ENCODE measurements at places on chromosomes 3 and 15. TPM values are rescaled to one million over a fixed set of nuclear protein-coding genes. Genes with fewer than 3 reads are reported as not detected.

DNA sequence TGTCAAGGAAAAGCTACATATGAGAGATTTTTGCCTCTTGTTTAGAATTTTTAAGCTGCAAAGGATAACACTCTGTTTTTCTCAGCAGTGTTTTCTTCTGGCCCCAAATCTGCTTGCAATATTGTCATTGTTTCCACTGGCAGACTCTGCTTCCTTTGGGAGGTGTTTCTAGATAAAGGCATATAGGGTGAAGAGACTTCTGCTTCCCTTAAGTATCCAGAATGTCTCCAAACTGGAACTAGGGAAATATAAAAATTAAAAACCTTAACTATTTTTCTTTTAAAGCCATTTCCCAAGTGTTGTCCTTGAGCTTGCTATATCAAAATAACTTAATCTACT is 225.8 kb downstream of the CGGBP1 start:
- no peak overlapping the region for H3K27ac ChIP-seq
- no peaks in the 10 kb centered on the region for H3K36me3 ChIP-seq
- DNase-seq: no peak
- no peaks in the 10 kb centered on the region for H3K27me3 ChIP-seq

DNA sequence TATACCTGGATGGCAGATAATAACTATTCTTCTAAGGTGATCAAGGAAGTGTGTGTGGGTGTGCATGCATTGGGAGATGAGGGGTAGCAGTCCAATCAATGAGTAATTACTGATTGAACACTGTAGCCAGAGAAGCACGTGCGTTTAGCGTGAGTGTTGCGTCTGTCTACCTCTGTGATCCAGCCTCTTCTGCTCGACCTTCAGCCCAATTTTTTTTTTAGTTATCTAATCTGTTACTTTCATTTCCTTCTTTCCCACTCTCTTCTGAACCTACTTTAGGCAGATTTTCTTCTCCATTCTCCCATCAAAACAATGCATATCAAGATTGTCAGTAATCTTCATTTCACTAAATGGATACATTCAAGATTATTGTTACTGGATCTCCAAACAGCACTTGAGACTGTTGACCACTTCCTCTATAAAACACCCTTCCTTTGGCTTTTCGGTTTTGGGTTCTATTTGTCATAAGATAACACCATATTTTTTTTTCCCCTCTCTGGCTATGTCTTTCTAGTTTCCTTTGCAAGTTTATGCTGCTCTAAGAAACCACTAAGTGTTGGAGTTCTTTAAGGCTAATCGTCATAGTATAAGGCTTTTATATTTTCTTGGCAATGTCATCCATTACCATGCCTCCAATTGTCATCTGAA is 41.0 kb downstream of the MCTP2 start:
- H3K4me1 ChIP-seq: no peaks in the 10 kb centered on the region
- no peaks in the 10 kb centered on the region for H3K27me3 ChIP-seq
- no peak overlapping the region for H3K27ac ChIP-seq

The IP6K2 gene
- polyA plus RNA-seq: 58.8 TPM

DNA sequence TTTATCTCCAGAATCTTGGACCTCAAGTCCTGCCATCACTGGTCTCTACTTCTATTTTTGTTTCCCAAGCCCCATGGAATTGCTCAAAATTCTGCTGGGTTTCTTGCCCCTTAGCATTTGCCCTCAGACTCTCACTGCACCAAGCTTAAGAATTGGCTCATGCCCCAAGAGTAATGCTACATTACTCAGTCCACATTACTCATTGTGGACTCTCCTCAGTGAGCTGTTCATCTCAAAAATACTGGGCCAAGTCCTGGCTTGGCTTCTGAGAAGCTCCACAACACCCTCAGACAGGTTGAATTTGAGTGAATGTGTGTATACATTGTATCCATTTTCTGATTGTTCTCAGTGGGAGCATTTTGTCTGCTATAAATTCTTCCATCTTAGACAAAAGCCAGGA is 364.4 kb upstream of the ARHGEF26 start:
- H3K27me3 ChIP-seq: no peaks in the 10 kb centered on the region
- no peaks in the 10 kb centered on the region for H3K36me3 ChIP-seq
- no peaks in the 10 kb centered on the region for H3K4me1 ChIP-seq
- H3K27ac ChIP-seq: peak overlapping the region; percentile 27

GRCh38 chr3:181383760-181384159 is 328.0 kb upstream of the SOX2 start:
- no peak overlapping the region for H3K4me3 ChIP-seq
- H3K27me3 ChIP-seq: no peaks in the 10 kb centered on the region
- no peaks in the 10 kb centered on the region for H3K36me3 ChIP-seq
- no peaks in the 10 kb centered on the region for H3K4me1 ChIP-seq
- H3K27ac ChIP-seq: no peak overlapping the region

GRCh38 chr3:172102883-172103310 is 63.5 kb downstream of the FNDC3B start:
- H3K4me3 ChIP-seq: peak overlapping the region; percentile 70
- H3K36me3 ChIP-seq: no peaks in the 10 kb centered on the region
- DNase-seq: no peak
- H3K27me3 ChIP-seq: peaks cover 2% of the 10 kb centered on the region
- H3K27ac ChIP-seq: peak overlapping the region; percentile 91
- peaks cover 89% of the 10 kb centered on the region for H3K4me1 ChIP-seq

The TTBK2 gene
- polyA plus RNA-seq: 13.4 TPM

DNA sequence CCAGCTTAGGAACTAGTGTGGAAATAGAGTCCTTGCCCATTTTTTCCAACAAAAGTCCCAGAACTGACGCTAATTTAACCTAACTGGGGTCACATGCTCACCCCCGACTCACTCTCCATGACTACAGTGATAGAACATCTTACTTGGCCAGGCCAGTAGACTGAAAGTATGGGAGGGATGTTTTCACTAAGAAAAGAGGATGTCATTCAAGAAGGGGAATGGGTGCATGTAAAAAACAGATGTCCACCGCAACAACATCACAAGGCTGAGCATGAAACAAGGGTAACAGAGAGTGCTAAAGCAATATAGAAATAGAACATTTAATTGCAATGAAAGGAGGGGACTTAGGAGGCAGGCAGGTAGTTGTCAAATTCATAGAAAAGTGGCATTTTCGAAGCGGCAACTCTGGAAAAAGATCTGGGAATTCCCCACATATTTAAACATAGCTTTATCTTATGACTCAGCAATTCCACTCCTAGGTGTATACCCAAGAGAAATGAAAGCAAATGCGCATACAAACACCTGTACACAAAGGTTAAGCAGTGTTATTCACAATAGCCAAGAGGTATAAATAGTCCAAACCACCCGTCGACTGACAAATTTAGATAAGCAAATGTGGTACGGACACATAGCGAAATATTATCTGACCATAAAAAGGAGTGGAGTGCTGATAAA is 41.1 kb upstream of the UBE2E2 start:
- H3K27ac ChIP-seq: no peak overlapping the region
- H3K4me1 ChIP-seq: no peaks in the 10 kb centered on the region
- no peaks in the 10 kb centered on the region for H3K36me3 ChIP-seq
- DNase-seq: no peak
- H3K27me3 ChIP-seq: no peaks in the 10 kb centered on the region

The STOML1 gene
- polyA plus RNA-seq: 15.6 TPM

The TPM1 gene
- polyA plus RNA-seq: 5.4 TPM

GRCh38 chr3:98971169-98971681 is 69.7 kb upstream of the DCBLD2 start:
- H3K27me3 ChIP-seq: peaks cover 6% of the 10 kb centered on the region
- H3K4me1 ChIP-seq: no peaks in the 10 kb centered on the region
- DNase-seq: no peak
- no peak overlapping the region for H3K4me3 ChIP-seq
- no peak overlapping the region for H3K27ac ChIP-seq

The SI gene
- not detected for polyA plus RNA-seq

GRCh38 chr15:70098461-70099166 is 897 bp upstream of the TLE3 start:
- H3K4me3 ChIP-seq: peak overlapping the region; percentile 98
- DNase-seq: peak; percentile 30
- peaks cover 61% of the 10 kb centered on the region for H3K4me1 ChIP-seq
- H3K27ac ChIP-seq: peak overlapping the region; percentile 99

The GOLGA8T gene
- not detected for polyA plus RNA-seq

DNA sequence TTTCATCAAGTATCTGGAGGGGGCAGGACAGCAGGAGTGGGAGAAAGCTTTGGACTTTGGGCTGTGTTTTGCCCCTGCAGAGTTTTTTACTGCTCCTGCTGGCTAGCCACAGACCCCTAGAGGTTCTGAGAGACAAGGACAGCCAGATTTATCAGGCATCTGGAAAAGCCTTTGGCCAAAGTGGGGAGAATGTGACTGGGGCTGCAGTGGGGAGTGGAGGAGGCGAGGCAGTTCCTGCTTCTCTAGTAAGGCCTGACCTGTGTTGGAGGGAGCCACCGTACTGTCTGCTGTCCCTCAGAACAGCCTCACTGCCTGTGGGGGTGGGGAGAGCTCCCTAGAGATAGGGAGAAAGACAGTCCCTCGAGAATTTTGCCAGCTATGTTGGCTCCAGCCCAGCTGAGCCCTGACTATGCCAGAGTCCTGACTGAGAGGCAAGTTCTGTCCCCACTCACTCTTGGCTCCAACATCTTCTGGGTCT is 2.2 kb downstream of the ALPK3 start:
- H3K36me3 ChIP-seq: no peaks in the 10 kb centered on the region
- H3K27ac ChIP-seq: no peak overlapping the region
- H3K4me3 ChIP-seq: no peak overlapping the region
- DNase-seq: no peak

The C3orf49 gene
- not detected for polyA plus RNA-seq

- no peak overlapping the region for H3K27ac ChIP-seq
- H3K36me3 ChIP-seq: no peaks in the 10 kb centered on the region
- H3K4me1 ChIP-seq: peaks cover 18% of the 10 kb centered on the region
- no peak overlapping the region for H3K4me3 ChIP-seq
- DNase-seq: no peak
These were observed 17.9 kb upstream of the NRROS start for GRCh38 chr3:196621611-196622010.

The XCR1 gene
- polyA plus RNA-seq: not detected

The CCR9 gene
- polyA plus RNA-seq: not detected

GRCh38 chr3:52494886-52495495 is at the start of gene STAB1:
STAB1 (plus strand) TSS chr3:52495338; CDS start chr3:52495414, 76 bp downstream.
- H3K27me3 ChIP-seq: no peaks in the 10 kb centered on the region
- H3K36me3 ChIP-seq: no peaks in the 10 kb centered on the region
- H3K4me1 ChIP-seq: peaks cover 10% of the 10 kb centered on the region
- no peak for DNase-seq
- H3K27ac ChIP-seq: no peak within 1 kb of the TSS
- no peak within 1 kb of the TSS for H3K4me3 ChIP-seq

DNA sequence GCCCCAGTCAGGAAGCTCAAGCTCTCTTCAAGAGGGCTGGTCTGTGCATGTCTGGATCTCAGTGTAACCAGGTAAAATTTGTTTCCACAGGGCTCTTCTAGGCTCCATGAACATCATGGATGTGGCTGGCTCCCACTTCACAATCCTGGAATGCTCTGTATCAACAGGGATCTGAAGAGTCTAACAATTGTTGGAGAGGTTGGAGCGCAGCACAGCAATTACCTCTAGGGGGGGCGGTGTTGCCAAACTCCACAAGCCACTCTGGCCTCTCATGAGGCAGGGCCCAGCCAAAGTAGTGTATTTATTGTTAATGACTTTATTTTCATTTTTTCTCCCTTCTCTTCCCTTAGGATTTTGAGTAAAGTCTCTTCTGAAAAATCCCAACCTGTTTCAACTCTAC is 6.1 kb upstream of the EIF2B5 start:
- no peaks in the 10 kb centered on the region for H3K36me3 ChIP-seq
- H3K27ac ChIP-seq: no peak overlapping the region
- no peak for DNase-seq
- peaks cover 8% of the 10 kb centered on the region for H3K4me1 ChIP-seq
- no peaks in the 10 kb centered on the region for H3K27me3 ChIP-seq
- no peak overlapping the region for H3K4me3 ChIP-seq

The CLSTN2 gene
- polyA plus RNA-seq: not detected

DNA sequence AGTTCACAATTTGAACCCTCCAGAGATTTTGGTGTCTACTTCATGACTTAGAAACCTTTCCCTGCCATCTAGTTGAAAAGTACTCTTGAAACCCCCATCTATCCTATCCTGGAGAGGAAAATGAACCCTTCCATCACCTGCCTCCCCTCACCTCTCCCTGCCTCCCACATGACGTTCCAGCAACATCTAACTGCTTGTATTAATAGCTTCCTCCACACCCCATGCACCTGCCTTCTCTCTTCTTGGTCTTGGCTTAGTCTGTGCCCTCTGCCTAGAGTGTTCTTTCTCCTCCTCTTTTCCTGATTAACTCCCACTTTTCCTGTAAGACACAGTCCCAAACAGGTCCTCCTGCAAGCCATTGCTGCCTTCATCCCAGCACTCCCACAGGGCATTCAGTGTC is 107.8 kb downstream of the LIPC start:
- no peaks in the 10 kb centered on the region for H3K27me3 ChIP-seq
- peaks cover 6% of the 10 kb centered on the region for H3K36me3 ChIP-seq
- no peak for DNase-seq
- H3K27ac ChIP-seq: no peak overlapping the region

The TRIM42 gene
- polyA plus RNA-seq: not detected

DNA sequence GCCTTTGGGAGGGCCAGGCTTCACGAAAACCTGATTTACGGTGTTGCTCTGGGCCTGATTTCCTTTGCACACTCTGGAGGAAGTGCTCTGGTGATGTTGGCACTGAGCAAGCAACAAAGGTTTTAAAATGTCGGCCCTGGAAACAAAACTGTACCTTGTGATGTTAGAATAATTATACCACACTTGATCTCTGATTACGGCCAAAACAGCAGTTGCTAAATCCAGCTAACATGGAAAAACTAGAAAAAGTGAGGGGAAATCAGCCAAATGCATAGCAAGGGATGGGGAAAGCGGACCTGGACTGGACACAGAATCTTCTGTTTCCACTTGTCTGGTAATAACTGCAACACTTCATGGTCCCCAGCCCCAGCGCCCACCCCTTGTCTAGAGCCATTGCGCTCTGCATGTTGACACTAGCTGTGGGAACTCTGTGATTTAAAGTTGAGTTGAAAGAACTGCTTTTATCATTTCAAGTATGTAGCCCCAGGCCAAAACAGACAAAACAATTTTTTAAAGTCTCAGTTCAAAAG is 120.1 kb downstream of the VGLL4 start:
- no peaks in the 10 kb centered on the region for H3K27me3 ChIP-seq
- no peak for DNase-seq
- peaks cover 26% of the 10 kb centered on the region for H3K4me1 ChIP-seq
- H3K27ac ChIP-seq: no peak overlapping the region
- no peak overlapping the region for H3K4me3 ChIP-seq

The SAXO2 gene
- not detected for polyA plus RNA-seq

The FGF7 gene
- 0.02 TPM for polyA plus RNA-seq

DNA sequence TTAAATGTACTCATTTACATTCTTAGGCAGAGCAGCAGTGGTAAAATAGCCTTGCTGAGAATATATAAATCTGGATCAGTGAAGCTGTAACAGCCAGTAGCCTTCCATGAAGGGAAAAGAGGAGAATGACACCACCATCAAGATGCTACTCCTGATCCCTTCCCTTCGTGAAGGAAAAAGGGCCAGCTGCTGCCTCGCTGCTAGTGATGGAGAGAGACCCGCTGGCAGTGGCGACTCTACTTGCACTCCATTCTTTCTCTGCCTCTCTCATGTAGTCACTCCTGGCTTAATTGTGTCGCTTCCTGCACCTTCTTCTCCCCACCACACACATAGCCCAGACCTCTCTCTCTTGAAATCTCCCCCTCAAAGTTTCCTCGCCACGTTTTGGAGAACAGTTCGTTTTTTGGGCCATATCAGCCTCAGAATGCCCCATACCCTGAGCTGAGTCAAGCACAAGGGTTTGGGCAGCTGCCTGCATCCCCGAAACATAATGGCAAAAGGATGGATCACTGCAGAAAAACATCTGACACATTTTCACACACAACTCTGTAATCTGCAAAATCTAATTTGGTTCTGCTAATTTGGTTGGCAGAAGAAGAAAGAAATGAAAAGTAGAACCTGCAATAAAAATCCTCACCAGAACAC is 460.3 kb upstream of the IL12A start:
- no peaks in the 10 kb centered on the region for H3K4me1 ChIP-seq
- H3K27me3 ChIP-seq: no peaks in the 10 kb centered on the region
- H3K27ac ChIP-seq: no peak overlapping the region
- DNase-seq: no peak
- H3K36me3 ChIP-seq: no peaks in the 10 kb centered on the region
- H3K4me3 ChIP-seq: no peak overlapping the region
